ENCODE measurements at places on chromosomes 3 and 15. TPM values are rescaled to one million over a fixed set of nuclear protein-coding genes. Genes with fewer than 3 reads are reported as not detected.
A peak's percentile ranks its signal among the peaks of the same experiment; 100 is the strongest.

Gene ACAP2
- 36.7 TPM for total RNA-seq

Gene TMEM158
- total RNA-seq: 22.1 TPM

Gene ZDHHC3
- total RNA-seq: 32.6 TPM

Gene TMEM108
- not detected for total RNA-seq

Gene TIMP4
- total RNA-seq: 4.7 TPM

Gene HDC
- 0.10 TPM for total RNA-seq

Gene CLSTN2
- total RNA-seq: not detected

Gene CD200
- not detected for total RNA-seq

Gene PIF1
- 9.8 TPM for total RNA-seq

Gene KCNMB3
- 0.92 TPM for total RNA-seq

- DNase-seq: no peak
Measured at GRCh38 chr15:69244798-69245197, 53.9 kb upstream of the PAQR5 start.

DNA sequence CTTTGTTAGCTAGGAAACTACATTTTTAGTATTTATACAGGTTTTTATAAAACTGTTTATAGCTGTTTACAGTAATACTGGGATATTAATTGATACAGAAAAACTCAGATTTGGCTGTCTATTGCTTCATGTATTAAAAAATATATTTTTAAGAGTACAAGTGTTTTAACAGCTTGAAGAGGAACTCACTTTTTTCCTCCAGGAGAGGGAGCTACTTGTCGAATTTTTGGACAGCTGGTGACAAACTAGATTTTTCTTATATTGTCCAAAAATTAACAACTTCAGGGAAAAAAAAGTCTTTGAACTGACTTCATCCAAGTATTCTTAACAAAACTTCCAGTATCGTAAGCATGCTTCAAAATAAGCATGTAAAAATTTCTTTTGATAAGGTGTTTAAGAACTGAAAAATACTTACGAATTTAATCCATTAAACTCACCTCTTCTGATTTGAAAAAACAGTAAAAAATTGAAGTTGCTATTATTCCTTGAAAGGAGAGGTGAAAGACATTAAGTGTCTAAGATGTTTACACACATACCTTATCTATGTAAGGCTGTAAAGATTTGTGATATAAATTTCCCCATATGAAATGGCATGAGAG lies 4.0 kb downstream of the DIPK2A start:
- no peak for DNase-seq

DNA sequence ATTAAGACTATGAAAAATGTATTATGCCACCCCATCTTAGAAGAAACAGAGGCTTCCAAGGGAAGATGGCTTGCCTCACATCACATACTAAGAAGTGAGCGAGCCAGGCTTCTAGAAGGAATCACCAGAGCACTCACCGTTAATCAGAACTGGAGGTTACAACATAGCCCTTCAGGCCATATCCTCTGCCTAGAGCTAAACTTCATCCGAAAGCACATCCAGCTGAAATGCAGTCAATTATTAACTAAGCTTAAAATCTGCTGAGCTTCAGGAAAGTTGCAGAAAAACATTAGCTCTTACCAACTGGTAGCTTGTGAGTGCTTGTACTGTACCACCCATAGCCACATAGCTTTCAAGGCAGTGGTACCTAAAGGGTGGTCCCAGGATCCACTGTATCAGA lies 483.2 kb downstream of the TBL1XR1 start:
- DNase-seq: no peak

- DNase-seq: no peak
Measured at GRCh38 chr3:171256445-171257250, 203.6 kb downstream of the TNIK start.

- DNase-seq: no peak
Measured at GRCh38 chr3:32961189-32961715, 9.8 kb downstream of the CCR4 start.

- no peak for DNase-seq
Measured at GRCh38 chr3:55409806-55410205, 77.3 kb downstream of the WNT5A start.

GRCh38 chr3:31680072-31680870 lies 147.5 kb downstream of the STT3B start:
- no peak for DNase-seq

- no peak for DNase-seq
Measured at GRCh38 chr3:58116985-58117384, 93.8 kb downstream of the DNASE1L3 start.

- DNase-seq: no peak
Measured at GRCh38 chr3:52236424-52236886, 2.5 kb downstream of the TWF2 start.

- DNase-seq: no peak
Measured at GRCh38 chr15:59904450-59905135, 99.5 kb upstream of the FOXB1 start.

DNA sequence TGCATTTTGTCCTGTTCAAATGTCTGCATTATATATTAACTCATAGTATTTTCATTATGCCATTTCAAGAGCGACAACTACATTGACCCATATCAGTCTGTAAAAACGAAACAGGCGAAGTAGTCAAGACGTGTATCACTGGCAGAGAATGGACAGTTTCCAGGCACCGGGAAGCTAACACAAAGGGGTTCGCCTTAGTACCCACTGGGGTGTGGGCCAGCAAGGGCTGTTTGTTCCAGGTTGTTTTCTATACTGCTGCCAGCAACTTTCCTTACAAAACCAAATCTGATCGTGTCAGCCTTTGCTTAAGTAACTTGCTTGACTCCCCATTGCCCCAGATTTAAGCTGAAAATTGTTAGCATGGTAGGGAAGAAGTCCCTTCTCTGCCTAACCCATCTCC lies 87.1 kb downstream of the CGNL1 start:
- DNase-seq: no peak

- no peak for DNase-seq
Measured at GRCh38 chr15:82030176-82030575, 15.6 kb downstream of the MEX3B start.

GRCh38 chr3:34777386-34777785 lies 861.9 kb upstream of the ARPP21 start:
- DNase-seq: no peak

DNA sequence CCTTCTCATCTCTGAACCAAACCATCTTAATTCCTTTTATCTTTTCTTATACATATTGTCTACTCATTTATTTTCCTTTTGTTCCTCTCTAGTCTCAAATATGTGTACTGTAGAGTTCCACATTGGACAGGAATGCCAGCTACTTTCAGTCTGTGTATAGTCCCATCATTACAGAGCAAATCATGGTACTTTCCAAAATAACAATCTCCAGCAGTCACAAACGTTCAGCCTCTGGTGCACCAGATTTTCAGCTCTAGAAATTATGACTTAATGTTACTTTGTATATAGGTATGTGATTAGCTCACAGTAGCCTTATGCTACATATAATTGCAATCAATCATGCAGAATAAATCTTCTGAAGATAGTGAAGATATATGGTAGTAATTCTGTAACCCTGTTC lies 32.5 kb upstream of the TM4SF4 start:
- DNase-seq: no peak

DNA sequence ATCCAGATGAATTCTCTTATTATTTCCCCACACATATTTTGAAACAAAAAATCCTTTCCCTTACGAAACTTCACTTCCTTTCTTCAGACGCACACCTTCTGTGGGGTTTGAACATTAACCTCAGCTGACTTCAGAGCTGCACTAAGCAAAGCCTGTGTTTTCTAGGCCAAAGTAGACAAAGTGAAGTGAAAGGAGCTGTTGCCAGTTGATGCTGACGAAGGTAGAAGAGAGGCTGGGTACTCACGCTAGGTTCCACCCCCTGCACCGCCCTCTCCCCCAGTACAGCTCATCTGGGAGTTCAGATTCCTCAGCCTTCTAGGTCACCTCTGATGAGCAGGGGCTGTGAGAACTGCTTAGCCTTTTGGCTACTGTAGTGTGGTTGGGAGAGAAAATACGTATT lies 24.1 kb downstream of the DUT start:
- DNase-seq: no peak

GRCh38 chr3:70180664-70181063 lies 131.8 kb downstream of the MDFIC2 start:
- DNase-seq: no peak

GRCh38 chr15:67855842-67856241 lies 16.0 kb upstream of the RNU6-1 start:
- DNase-seq: no peak

DNA sequence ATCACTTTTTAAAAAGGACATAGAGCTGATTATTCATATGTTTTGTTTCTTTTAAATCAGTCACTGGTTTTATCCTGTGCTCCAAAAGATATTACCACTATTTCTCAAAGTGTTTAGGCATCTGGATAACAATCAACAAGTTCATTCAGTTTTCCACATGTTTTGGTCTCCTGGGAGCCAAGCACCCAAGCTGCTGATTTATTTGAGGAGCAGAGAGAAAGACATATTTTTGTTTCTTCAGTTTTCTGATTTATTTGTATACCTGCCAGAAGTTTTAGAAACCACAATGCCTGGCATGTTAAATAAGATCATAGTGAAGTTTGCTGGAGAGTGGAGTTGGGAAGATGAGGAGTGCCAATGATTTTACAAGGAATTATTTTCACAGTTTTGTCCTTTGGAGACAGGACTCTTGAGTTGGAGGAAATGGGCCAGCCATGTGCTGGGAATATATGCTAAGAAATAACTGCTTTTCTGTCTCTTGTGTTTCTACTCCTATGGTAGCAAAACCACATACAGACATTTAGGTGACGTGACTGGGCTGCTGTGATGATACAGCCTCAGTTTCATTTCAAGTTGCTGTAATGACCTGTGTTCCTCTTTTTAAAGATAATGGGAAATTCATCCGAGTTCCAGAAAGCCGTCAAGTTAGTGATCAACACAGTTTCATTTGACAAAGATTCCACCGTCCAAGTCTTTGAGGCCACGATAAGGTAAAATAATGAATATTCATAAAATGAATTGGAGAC lies 11.7 kb downstream of the EDEM1 start:
- DNase-seq: no peak

- peak; percentile 82 for DNase-seq
Measured at GRCh38 chr3:170751083-170751898, 118.7 kb downstream of the RPL22L1 start.

DNA sequence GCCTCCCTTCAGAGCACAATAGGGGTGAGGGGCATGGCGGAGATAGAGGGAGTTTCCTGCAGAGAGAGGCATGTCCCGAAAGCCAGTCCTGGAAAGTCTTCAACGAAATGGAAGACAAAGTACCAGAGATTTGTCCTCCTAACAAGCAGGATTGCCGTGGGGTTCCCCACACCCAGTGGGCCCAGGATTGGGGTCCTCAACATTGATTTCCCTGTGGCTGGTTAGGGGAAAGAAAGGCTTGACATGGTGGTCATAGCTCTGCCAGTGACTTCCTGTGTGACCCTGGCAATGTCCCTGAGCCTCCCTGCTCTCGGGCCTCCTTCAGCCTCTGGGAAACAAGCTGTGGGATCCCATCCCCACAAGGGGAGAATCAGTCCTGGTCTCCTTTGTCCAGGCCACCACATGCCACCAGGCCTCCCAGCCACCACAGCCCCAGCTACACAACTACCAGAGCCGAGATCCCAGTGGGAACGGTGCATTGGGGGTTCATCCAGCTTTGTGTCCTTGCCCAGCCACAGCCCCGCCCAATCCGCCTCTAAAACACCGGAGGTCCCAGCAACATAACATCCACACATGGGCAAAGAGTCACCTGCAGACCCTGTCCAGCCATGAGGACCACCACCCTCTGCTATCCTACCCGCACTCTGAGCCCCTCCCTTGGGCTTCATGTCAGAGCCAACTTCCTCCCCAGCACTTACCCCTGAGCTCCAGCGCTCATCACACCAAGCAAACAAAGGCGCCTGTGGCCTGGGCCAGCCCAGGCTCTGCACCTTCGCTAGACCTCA lies 63.0 kb downstream of the ADAMTS17 start:
- DNase-seq: no peak

DNA sequence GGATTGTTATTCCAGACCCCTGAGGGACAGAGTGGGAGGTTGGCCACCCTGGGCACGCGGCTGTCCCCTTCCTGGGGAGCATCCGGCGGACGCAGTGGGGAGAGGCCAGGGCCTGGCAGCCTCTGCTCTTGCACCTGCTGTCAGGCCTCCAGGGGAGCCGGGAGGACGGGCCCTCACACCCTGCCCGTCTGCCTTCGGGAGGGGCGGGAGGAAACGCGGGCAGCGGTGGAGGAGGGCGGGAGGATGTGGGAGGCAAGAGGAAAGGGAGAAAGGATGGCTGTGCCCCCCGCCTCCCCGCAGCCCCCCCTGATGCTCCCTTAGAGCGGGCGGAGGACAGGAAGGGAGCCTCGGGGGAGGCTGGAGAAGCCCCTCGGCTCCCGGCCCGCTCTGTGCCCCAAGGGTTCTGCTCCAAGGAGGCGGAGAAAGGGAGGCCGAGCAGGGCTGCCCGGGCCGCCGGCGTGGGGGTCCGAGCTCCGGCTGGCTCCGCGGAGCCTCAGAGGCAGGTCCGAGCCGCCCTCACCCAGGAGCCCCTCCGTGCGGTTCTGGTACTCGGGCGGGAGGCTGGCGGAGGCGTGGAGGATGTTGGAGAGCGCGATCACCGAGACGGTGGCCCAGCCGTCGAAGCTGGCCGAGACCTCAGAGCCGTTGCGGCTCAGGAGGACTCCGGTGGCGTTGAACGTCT lies 40.9 kb downstream of the MUC20 start:
- DNase-seq: no peak

DNA sequence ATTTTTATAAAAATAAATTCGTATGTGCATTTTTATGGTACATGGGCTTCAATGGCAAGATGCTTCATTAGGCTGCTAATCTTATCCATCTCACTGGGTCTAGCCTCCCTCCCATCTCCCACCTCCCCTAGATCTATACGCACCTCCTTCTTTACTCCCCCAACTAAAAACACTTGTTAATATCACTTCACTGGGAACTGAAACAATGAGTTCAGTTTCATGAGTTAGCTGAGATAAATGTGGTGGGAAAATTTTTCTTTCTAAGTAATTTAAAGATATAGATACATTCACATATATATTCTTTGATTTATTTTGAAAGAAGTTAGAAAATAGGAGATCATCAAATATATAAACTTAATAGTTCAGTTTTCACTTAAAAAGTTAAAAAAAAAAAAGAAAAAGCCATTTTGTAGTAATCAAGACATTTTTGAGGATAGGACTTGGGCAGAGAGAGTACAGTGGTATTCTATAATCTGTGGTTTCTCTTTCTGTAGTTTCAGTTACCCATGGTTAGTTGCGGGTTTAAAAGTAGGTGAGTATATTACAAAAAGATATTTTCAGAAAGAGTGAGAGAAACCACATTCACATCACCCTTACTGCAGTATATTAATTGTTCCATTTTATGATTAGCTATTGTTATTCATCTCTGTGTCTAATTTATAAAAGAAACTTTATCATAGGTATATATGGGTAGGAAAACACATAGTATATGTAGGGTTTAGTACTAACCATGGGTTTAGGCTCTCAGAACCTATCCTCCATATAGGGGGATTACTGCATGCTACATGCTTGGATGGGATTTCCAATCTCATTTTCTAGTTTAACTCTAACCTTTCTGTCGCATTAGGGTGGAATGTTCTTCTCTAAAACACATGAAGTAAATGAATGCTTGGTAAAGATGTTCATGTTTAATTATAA lies 316.0 kb upstream of the CBLB start:
- DNase-seq: no peak
